ENCODE measurements at places on chromosomes 6 and 20.

DNA sequence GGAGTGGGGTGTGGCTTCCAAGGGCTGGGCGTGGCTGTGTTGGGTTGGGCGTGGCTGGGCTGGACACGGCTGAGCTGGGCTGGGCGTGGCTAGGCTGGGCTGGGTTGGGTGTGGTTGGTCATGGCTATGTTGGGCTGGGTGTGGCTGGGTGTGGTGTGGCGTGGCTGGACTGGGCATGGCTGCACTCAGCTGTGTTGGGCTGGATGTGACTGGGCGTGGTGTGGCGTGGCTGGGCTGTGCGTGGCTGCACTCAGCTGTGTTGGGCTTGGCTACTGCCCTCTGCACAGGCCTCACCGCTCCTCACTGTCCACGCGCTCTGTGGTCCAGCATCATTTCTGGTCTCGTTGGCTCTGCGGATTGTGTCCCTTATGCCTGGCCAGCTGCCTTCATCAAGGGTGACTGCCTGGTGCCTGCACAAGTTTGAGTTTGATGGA lies 43.5 kb upstream of the SLCO4A1 start:
- no peak for DNase-seq

- DNase-seq: no peak
Observed at GRCh38 chr6:85670573-85670972, 27.9 kb upstream of the SYNCRIP start.

DNA sequence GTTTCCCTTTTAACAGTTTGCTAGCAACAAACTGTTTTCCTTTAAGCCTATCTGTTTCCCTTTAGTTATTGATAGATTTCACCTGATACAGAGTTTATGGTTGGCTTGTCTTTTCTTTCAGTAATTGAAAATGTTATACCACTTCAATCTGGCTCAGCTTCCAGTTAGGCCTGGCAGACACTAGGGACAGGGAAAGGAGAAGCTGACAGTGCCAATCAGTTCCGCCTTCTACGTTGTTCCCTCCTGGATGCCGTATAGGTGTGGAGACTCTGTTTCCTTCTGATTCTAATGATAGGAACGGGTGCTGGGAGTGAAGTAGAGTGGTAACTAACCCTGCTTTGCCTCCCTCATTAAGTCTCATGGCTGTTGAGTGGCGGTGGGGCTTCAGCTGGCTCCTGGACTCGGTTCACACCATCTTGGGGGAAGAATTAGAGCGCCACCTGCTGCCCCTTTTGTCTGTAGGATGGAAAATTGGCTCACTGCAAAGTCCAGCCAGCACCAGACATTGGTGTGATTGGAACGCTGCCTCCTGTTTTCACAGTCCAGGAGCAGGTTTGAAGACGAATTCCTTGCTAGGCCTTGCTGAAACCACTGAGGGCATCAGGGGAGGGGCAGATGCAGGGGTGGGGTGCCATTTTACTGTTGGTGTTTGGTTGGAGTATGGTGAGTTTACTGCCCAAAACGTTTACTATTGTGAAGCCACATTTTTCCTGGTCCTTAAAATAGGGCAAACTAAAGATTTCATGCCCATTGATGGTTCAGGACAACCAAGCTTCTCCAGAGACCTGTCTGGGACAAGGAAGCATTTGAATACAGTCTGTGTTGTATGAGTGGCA lies 1729.5 kb downstream of the GRIK2 start:
- no peak for DNase-seq

DNA sequence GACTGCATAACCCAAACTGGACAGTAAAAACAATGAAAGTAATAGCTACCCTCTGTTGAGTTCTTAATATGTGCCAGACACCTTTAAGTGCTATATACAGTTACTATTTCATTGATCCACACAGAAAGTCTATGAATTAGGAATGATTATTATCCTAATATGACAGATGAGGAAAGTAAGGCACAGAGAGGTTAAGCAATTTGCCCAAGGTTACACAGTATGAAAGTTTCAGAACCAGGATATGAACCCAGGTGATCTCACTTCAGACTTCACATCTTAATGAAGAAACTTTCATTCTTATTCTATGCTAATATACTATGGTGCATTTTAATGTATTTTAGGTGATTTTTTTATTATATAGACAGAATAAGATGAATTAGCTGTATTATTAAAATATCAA lies 40.6 kb upstream of the RIPPLY2 start:
- no peak for DNase-seq

Measured in stimulated activated CD4-positive, alpha-beta T cell treated with anti-CD3 and anti-CD28 coated beads, Interleukin-1b, Interleukin-23, amount 100 ng/mL, for 1 hour (primary cell).